ENCODE measurements at places on chromosomes 4 and X.

- DNase-seq, result no peak
Measured at GRCh38 chr4:187417721-187418120, 577.9 kb upstream of the ZFP42 start.

DNA sequence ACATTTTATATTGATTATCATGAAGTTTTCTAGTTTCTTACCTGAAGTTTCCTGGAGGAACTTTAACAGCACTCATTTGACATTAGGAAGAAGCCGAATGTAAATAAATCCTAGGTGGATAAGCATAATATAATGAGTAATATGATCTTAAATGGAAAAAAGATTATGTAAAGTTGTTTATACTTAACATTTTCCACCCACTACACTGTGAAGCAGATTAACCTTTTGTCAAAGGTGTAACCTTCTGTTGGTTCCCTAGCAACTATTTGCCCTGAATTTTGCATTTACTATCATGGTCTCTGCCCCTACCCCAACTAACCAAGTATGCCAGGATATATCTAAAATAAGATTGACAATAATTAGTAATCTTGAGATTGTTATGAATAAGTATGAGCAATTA lies at the start of gene UGT2A1:
UGT2A1 (minus strand) TSS at position 101 of the 400 bp plus-strand sequence. CDS start 5,603 bp downstream, outside the sequence.
- no peak for DNase-seq

GRCh38 chr4:101347267-101347556 lies at the start of gene PPP3CA:
PPP3CA (minus strand) TSS chr4:101347526.
- DNase-seq, result no peak

GRCh38 chr4:180840142-180840541 lies 1403.1 kb upstream of the TENM3 start:
- DNase-seq, result no peak
